Stimulated activated CD4-positive, alpha-beta T cell treated with anti-CD3 and anti-CD28 coated beads, TNF-alpha, amount 100 ng/mL, for 24 hours (primary cell): ENCODE measurements at places on chromosomes 5 and 9.

GRCh38 chr9:6272229-6272598 is 56.0 kb upstream of the TPD52L3 start:
- DNase-seq = no peak

DNA sequence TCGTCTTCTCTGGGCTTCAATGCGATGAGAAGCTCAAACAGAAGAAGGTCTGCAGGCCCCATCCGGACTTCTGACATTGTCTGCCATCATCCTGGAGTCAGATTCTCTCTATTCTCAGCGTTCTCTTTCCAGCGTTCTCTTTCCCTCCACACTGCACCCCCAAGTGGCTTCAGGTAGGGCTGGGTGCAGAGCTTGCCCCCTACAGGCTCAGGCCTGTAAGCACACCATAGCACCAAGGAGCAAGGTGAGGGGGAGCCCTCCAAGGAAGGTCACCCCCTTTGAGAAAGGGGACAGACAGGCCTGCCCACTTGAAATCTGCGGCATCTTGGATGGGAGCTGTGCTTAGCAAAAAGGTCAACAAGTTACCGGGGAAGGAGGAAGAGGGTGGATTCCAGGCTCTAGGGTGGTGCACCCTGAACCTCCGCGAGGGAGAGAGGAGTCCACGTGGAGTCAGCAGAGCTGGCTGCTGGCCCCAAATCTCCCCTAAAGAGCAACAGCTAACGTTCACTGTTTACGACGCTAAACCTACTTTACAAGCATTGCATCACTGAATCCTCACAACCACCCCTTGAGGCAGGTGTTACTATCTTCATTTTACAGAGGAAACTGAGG is 27.5 kb downstream of the GPX3 start:
- no peak for DNase-seq

DNA sequence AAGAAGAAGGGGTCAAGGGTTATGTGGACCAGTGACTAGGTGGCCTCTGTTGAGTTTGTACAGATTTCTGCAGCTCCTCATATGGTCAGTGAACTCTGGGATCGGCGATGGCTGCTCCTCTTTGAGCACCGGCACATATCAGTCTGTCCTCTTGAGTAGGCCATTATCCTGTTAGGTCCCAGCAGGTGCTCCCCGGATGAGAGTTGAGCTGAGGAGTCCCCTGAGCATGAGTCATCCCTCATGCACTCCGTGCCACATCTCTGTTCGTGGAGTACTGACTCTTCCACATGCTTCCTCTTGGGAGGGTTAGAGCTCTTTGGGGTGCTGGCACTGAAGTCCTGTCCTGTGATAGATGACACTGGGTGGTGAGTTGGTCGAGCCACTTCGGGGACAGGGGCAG is 143.7 kb downstream of the PTTG1 start:
- DNase-seq = no peak

DNA sequence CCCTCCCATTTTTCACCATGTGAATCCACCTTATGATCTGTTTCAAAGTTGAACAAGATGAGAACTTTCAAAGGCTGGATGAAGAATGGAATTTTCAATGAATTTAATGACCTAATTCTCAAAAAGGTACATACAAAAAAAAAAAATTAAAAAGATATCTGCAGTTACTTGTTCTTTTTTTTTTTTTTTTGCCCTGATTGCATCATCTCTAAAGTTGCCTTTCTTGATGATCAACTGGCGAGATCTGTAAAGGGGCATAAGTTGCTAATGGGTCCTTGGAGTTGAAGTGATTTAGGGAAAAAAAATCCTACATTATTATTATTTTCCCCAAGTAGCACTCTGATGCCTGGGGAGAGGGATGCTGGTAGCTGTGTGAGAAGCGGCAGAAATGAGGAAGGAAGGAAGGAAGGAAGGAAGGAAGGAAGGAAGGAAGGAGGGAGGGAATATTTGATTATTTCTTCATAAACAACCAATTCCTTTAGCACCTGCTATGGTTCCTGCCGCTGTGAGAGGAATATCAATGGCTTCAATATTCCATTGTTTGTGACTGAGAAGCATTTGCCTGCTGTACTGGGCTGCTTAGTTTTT is 48.8 kb upstream of the CD180 start:
- DNase-seq = no peak

DNA sequence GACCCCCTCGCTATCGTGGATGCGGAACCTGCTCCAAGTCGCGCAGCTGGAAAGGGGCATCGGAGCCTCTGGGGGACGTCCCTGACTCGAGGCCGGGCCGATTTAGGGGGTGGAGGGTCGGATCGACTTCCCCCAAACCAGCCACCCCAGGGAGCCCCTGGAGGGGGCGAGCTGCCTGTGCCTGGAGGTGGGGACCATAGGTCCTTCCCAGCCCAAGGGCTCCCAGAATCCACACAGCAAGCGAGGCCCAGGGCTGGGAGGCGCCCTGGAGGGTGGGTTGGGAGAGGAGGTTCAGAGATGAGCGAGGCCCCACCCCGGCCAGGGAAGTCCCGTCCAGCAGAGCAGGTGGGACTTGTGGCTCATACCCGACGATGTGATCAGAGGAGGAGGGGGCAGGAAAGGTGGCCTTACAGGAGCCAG is 147.6 kb downstream of the GAPVD1 start:
- DNase-seq = no peak

DNA sequence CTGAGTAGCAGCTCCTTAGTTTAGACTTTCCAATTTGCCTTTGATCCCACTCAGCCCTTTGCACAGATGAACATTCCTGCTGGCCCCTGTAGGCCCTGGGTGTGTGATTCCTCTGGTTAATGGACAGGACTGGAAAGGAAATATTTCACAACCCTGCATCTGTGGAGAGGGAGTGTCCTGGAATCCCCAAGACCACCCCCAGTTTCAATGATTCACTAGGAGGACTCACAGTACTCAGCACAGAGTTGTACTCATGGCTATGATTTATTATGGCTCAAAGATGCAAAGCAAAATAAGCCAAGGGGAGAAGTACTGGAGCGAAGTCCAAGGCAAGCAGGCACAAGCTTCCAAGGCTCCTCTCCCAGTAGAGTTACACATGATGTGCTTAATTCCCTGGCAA is 42.4 kb upstream of the TJP2 start:
- DNase-seq = no peak

GRCh38 chr5:105259581-105260217 is 1697.1 kb upstream of the NUDT12 start:
- DNase-seq = no peak

GRCh38 chr5:124718380-124718789 is 28.1 kb downstream of the ZNF608 start:
- no peak for DNase-seq

DNA sequence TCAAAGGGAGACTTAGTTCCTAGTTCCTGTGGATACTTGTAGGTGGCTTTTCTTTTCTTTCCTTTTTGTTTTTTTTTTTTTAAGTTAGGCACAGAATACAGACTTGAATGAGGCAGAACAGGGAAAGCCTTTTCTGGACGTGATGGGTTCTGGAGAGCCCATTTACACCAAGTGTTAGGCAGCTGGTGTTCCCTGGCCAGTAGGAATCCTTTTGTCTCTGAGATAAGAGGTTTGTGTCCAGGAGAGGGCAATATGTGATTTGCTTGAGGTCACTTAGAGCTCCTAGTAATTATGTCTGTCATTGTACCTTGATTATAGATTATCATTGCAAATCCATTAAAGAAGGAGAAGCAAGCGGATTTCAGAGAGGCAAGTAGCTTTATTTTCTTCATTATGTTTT is 9.1 kb downstream of the MEGF10 start:
- DNase-seq = no peak

GRCh38 chr5:2757563-2758351 is 6.3 kb upstream of the IRX2 start:
- no peak for DNase-seq

DNA sequence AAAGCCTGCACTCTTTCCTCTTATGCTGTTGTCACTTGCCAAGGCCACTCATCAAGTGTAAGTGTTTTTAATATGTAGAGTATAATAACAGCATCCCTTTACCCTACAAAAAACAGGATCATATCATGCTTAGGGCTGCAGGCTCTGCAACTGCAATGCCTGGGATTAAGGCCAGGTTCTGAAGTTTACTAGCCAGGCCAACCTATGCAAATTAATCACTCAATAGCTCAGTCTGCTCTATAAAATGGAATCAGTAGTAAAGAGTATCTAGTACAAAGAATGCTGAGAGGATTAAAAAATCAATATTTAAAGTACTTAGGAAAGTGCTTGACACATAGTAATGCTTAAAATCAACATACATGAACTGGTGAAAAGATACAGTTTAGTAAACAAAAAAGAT is 253.3 kb downstream of the EDIL3 start:
- DNase-seq = no peak

DNA sequence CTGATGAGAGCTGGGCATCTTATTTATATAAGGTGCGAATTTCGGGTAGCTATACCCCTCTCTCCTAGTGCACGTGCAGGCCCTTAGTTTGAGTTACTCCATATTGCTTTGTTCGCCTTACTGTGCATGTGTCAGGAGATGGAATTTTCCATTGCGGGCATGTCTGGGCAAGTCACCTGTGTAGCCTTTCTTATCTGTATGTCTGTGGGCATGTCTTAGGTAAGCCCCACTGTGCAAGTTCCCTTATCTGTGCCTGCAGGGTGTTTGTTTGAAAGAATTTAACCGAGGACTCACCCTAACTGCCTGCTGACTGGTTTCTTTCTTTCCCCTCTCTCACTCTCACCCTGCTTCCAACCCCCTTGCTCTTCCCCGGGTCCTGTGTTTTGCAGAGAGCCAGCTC is 140.7 kb upstream of the RANBP3L start:
- no peak for DNase-seq

DNA sequence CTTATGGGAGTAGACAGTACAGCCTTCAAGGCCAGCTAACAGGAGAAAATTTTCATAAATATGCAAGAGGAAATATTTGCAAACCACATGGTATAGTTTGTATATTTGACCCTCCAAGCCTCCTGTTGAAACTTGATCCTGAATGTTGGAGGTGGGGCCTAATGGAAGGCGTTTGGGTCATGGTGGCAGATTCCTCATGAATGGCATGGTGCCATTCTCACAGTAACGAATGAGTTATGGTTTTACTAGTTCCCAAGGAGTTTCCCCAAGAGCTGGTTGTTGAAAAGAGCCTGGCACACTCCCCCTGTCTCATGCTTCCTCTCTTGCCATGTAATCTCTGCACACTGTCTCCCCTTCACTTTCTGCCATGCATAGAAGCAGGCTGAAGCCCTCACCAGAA is 3.3 kb upstream of the PAIP1 start:
- no peak for DNase-seq

DNA sequence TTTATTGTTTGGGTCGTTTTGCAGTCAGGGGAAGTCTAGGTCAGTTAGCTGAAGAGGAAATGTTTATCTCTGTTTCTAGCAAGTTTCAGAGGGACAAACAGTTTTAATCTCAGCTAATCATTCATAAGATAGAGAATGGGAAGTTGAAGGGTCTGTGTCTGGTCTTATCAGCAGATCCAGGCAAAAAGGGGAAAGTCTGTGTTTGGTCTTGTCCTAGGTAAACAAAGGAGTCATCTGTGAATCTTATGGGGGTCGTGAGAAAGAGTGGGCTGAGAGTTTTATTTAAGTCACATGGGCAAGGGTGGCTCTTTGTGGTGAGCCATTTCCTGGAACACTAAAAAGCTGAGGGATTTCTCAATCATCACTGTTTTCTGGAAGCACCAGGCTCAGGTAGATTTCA is 5.6 kb upstream of the SNCAIP start:
- no peak for DNase-seq

DNA sequence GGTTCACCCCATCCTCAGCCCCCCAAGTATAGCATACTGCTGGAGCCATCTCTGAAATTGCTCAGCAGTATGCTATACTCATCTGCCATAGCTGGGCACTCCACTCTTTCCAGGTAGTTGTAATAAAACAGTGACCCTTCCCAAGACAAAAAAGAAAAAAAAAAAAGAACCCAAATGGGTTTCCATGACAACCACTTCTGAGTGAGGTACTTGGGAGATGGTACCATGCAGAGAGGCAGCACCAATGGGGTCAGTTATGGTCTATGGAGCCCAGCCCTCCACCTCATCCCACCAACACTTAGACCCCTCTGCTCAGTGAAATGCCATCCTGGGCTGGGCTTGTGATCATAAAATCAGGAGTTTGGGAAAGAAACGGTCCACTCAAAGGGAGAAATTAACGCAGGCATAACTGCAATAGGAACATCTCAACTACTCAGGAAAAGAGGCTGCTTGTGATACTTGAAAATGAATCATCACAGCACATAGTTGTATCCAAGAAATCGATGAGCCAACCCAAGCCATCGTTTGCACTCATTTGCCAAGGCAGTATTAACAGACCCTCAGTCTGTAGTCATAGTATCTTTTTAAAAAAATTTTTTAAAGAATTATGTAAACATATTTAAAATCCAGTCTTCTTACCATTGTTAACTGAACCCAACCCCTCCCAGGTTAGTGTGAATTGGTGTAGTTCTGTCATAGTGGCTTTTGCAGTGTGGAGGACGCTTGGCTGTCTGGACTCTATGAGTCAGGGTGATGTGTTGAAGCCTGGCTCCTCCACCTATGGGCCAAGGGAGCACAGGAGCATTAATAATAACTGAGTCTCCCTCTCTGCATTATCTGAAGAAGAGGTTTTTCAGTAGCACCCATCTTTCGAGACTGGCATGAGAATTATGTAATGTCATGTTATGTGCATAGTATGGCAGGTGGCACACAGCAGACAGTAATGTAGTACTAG is 402.7 kb downstream of the SPOCK1 start:
- DNase-seq = no peak

DNA sequence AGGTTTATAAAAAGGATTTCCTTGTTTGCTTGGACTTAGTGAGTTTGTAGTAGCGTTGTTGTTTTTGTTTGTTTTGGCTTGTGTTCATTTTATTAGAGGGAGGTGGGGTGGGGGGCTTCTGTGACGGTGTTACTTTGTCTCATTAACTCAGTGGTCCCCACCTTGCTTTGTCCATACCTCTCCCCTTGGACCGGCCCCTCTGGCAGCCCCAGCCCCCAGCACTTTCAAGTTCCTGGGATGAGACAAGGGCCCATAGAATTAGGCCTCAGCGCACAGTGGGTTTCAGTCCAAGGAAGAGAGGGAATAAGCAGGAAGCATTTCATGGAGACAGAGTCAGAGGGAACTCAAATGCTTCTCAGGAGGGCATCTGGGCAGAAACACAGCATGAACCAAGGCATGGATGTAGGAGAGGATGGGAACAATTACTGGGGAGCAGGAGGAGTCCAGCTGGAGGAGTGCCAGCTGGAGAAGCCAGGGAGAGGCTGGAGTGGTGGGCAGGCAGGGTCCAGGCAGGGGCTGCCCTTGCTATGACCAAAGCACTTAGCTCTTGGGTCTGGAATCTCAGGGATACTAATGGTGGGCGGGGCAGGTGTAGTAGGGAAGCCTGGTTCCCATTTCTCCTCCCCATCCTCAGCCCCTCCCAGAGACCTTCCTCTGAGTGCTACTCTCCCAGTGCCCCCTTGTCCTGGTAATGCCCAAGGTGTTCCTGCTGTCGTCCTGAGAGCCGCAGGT is 23.5 kb upstream of the ENHO start:
- no peak for DNase-seq

DNA sequence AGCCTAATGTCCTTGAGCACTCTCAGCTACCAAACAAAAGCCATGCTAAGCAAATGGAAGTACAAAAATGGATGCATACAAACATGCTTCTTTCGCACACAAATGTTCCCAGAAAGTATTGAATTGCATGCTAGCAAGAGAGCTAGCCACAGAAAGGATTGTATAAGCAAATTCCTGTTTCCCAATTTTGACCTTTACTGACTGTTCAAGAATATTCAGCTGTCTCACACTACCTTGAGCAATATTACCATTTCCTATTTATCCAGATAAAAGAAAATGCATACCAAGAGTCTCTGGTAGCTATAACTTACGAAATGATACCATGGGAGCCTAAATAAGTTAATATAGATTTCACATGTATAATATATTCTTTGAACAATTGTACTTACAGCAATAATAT is 264.6 kb downstream of the TMEM167A start:
- no peak for DNase-seq
